Fibroblast of skin of scalp (primary cell): ENCODE measurements at places on chromosomes 7 and 10.

- DNase-seq, result no peak
Observed at GRCh38 chr7:112283382-112283910, 77.0 kb downstream of the ZNF277 start.

DNA sequence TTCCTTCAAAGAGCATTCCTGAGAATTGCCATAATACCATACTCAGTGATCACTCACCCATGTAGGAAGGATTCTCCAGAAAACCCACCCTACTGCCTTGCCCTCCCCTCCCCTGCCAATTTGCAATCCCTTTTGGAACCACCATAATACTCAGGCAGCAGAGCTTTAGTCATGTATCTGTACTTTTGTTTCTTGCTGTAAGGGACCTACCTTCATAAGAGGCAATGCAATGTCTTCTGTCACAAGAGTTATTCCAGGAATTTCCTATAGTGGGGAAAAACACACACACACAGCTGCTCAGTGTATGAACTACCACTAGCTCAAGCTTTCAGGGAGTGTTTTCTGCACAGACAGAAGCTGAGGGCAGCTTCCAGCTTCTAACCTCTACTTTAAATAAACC is 67.0 kb downstream of the GSAP start:
- peak; percentile 8 for DNase-seq

DNA sequence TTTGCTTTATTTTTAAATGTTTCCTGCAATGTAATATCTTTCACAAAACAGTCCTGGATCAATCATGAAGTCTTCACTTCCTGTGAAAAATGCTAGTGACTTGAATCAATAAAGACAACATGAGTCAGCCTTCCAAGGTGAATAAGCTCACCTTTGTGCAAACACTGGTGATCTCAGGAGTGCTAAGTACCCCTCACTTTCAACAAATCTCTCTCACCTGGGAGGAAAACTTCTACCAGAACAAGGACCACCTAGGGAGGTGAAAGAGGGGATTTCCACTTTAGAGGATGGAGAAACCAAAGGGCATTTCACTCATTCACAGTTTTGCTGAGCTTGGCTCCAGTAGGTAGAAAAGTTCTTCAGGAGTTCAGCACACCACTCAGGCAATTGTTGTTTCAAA is 64.8 kb downstream of the CALD1 start:
- DNase-seq, result no peak

DNA sequence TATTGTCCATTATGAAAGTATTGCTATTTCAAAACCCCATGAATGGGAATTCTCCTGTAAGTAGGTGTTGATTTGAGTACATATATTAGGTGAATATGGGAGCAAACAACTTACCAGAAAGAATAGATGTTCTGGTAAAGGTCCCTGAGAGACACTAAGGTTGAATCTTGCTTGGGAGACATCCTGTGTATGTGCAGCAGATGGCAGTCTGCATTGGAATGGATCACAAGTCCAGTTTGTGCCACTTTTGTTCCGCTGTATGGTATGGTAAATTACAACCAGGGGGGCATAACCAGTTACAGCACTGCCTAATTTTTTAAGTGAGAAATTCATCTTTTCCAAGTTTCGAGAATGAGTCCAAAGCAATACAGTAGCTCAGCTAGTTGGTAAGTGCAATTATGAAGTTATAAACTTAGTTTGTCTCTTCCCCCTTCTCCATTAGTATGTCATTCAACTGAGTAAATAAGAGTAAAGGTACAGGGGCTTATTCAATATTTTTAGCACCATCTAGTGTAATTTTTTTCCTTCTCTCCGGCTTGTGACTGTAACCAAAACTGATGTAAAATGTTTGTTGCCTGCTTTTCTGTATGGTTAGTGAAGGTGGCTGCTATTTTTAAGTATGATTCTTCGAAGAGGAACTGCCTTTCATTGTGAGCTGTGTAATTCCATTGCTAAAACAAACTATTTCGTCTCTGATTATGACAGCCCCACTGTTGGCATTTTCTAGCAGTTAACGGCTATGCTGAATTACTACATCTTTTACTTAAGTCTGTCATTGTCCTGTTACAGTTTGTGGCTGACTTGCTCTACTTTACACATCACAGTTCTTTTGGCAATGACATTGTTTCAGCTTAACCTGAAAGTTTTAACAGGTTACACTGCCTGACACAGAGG is 2.8 kb downstream of the MCU start:
- peak; percentile 68 for DNase-seq

GRCh38 chr10:49180444-49180860 is 7.7 kb downstream of the TMEM273 start:
- no peak for DNase-seq

GRCh38 chr10:35307297-35307696 is 29.0 kb upstream of the CCNY start:
- DNase-seq, result no peak

DNA sequence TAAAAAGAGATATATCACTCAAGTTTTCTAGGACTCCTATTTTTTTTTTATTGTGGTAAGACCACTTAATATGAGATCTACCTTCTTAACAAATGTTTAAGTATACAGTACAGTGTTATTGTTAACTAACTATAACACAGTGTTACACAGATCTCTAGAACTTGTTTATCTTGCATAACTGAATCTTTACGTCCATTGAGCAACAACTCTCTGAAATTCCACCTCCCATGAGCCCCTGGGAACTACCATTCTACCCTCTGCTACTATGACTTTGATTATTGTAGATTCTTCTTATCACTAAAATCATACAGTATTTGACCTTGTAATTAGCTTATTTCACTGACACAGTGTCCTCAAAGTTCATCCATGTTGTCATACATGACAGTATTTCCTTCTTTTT is 22.5 kb upstream of the REEP3 start:
- no peak for DNase-seq

DNA sequence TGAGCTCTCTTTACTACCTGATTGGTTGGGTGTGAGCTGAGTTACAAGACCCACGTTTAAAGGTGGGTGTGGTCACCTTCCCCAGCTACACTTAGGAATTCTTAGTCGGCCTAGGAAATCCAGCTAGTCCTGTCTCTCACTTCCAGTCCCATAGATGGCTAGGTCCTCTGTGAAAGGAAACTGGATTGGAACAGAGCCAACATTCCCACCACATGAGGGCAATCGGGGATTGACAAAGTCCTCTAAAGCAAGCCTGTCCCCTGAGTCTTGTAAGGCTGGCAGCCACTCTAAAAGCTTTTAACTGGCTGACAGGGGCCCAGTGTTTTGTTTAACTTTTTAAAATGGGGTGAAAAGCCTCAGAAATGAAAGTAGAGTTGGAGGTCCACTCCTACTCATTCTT is 15.1 kb upstream of the CROT start:
- no peak for DNase-seq

DNA sequence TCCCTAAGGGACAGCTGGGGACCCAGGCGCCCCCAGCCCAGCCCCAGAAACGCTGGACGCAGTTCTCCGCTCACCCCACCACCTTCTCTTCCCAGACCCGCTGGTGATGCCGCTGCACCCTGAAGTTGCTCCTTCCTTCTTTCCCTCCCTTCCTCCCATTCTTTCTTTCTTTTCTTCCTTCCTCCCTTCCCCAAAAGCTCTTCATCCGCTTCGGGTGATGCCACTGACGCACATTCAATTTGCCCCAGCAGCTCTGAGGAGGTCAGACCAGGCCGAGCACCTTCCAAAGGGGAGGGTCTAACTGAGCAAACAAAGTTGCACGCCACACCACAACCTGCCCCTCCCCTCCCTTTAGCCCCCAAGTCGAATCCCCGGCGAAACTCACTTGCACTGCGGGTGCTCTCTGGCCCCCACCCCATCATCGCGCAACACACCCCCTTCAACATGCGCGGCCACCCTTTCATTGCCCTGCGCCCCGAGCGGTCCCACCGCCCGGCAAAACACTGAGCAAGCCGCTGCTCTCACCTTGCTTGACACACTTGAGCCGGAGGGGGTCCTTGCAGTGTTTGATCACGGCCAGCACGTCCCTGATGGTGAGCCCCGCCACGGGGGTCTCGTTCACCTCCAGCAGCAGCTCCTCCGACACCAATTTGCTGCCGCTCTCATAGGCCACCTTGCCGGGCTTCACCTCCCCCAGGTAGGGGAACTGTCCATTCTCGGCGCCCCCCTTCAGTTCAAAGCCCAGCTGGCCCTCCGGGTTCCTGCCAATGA is 787 bp downstream of the MAGI2 start:
- DNase-seq, result no peak

DNA sequence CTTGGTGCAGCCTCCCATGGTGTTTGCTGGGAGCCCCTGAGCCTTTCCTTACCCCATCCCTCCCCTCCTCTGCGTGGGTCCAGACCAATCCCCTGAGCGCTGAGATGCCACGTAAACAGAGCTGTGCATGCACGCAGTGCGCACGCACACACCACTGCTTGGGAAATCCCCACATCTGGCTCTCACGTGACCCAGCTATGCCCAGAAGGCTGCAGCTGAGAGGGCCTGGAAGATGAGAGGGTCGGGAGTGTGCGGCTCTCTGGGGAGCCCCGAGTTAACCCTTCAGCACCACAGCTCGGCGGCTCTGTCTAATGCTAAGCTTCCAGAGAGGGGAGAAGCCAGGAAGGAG is 177.2 kb downstream of the SH3PXD2A start:
- DNase-seq, result peak; percentile 99

- no peak for DNase-seq
Observed at GRCh38 chr10:10368951-10369576, 648.6 kb upstream of the CELF2 start.

DNA sequence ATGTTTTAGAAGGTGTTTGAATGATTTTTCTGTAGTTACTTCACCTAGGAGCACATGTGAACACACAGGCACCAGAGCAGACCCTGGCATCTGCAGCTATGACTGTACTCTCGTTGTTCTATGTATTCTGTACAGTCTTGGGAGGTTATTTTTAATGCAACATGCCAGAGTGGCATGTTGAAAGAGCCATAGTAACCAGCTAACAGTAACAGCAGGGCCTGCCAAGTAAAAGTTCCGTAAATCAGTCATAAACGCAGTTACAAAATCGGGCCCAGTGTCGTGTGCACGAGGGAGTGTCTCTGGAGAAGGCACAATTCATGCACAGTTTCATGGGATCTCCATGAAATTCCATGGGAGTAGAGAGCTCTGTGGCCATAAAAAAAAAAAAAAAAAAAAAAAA is 108.3 kb upstream of the CDK6 start:
- no peak for DNase-seq

GRCh38 chr7:41994746-41995110 is 242.3 kb downstream of the GLI3 start:
- DNase-seq, result peak; percentile 85

GRCh38 chr10:91103384-91104192 is 116.9 kb upstream of the PCGF5 start:
- no peak for DNase-seq

GRCh38 chr7:98168181-98168903 is 42.9 kb upstream of the BHLHA15 start:
- peak; percentile 49 for DNase-seq

DNA sequence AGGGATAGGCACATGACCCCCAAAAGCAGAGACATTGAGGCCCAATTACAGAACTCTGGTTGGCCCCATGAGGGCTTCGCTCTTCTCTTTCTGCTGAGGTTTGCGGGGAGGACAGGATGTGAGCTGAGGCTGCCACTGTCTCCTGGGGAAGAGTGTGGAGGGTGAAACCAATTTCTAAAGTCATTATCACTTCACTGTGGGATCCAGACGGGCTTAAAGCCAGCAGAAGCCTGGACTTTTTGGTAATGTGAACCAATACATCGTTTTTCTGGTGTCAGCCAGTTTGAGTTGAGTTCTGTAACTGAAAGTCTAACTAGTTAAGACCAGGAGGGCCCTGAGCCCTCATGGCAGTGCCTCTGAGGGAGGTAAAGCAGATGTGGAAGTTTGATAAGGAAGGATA is 163.0 kb downstream of the MYOF start:
- no peak for DNase-seq

DNA sequence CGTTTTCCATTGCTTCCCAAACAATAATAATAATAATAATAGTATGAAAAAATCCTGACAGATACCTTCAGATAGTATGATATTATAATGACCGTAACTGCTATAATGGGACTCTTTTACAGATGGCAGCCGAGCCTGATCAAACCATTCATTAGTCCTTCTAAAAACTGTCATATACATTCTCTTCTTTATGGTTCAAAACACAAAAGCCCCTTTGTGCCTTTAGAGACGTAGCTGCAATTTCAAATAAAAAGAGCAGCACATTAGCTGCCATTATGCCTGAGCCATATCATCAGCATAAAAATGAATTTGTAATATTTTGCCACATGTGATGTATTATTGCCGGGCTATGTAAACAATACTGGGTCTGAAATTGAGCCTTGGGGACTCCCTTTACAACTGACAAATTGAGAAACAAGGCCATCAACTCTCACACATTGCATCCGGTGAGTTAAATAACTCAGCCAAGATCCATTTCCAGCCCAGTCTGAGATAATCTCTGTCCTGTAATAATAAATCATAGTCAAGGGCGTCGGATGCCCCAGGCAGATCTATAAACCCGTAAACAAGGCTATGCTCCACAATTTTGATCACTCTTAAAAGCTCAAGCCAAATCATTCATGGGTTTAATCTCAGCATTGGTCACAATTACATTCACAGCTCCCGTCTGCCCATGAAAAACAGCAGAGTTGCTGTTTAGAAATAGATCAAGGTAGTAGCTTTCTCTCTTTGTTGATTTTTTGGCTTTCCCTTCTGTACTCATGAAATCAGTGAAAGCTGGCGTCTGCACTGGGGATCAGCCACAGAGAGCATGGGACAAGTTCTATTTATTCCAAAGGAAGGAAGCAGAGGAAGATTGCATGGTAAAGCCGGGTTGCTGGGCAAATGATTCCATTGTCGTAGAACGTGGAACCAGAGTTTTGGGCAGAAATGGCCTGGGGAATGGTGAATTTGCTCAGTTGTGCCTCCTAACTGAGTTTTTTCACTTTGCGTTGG is 150.1 kb upstream of the BMPER start:
- no peak for DNase-seq

DNA sequence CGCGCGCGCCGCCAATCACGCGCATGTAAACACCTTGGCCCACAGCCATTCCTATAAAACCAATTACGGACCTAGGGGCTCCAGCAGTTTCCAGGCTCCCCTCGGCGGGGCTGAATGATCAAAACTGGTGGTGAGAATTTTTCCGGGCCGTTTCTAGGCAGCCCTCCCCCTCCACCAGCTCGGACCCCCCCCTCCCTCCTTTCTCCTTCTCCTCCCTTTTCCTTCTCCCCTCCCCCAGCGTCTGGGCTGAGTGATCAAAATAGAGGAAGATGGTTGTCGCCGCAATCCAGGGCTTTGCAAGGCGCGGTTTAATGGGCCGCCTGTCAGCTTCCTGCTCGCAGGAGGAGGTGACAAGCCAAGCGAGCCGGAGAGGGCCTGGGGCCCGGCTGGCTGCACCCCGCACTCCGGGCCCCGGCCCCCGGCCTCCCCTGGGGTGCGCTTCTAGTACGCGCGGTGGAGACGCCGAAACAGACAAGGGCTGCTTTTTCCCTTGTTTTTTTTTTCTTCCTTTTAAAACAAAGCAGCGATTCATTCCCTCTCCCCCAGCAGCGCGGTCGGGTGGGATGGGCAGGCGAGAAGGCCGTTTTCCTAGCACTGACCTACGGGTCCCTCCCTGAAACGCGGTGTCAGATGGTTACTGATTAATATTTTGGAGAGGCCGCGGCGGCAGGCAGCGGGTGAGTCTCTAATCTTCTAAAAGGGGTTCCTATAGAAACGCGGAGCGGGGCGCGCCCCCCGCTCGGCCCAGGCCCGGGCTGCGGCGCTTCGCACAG is 528 bp upstream of the TNRC18 start:
- DNase-seq, result peak; percentile 100

GRCh38 chr10:117419921-117420320 is 44.7 kb upstream of the PDZD8 start:
- no peak for DNase-seq

- no peak for DNase-seq
Observed at GRCh38 chr10:62616885-62617590, 187.5 kb upstream of the ADO start.

- DNase-seq, result no peak
Observed at GRCh38 chr7:68006619-68007018, 1010.0 kb downstream of the TYW1 start.
